ENCODE measurements at places on chromosomes 11 and 22.
A peak's percentile ranks its signal among the peaks of the same experiment; 100 is the strongest.

DNA sequence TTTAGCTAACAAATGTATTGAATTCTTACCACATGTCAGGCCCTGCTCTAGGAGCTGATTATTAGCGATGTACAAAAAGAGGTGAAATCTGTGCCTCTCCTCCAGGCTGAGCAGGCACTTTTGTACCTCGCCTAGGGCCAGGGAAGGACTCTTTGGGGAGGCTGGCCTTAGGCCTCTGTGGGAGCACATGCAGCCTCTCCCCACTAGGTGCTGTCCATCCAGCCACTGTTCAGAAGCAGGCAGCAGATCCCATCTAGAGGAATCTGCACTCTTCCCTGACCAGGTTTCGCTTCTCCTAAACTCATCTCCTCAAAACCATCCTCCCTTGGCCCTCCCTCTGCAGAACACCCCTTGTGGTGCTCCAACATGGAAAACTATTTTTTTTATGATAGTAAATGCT is 51.9 kb upstream of the WT1 start:
- no peak for DNase-seq

- DNase-seq, result peak; percentile 70
These were observed 9.8 kb downstream of the SPON1 start for GRCh38 chr11:13972043-13972910.

GRCh38 chr11:12285811-12286222 is 91.6 kb upstream of the PARVA start:
- no peak for DNase-seq

DNA sequence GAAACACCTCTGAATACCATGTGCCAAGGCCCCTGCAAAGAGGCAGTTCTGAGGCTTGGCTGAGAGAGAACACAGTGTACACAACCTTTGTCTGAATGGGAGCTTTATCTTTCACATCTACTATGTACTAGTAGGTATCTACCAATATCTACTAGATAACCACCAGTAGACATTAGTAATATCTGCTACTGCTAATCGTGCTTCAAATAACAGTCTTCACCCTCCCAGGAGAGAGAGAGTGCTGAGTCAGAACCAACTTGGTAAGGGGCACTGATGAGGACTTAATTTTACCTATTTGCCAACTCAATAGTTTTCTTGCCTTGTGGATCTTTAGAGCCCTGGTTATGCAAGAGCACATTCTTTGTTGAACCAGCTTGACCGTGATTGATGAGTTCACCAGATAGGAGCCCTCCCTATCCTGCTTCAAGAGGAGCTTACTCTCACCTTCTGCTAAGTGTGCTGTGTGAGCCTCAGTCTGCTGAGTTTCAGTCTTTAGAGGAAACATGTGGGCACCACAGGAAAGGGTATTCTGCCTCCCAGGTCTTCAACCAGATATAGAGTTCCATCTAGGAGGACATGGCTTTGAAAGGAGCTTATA is 967.5 kb downstream of the NTM start:
- no peak for DNase-seq

GRCh38 chr11:34640050-34640923 is 19.4 kb downstream of the EHF start:
- DNase-seq, result peak; percentile 63

DNA sequence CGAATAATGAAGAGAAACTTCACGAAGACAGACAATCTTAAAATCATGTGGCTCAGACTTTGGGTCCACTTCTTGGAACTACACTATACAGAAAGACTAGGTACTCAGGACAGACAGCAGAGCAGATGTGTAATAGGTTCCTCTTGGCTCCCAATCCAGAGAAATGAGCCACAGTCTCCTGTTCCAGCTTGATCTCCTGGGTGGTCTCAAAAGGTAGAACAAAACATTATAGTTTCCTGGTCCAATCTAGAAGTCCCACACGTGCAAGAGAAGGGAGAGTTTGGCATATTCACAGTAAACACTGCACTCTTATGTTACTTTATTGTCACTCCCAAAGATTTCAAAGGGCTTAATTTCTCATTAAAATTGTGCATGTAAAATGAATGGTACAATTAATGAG is 134.5 kb upstream of the FIBIN start:
- no peak for DNase-seq

GRCh38 chr11:126607374-126607773 is 251.9 kb downstream of the ST3GAL4 start:
- DNase-seq, result peak; percentile 45

GRCh38 chr22:18996376-18996900 is 60.3 kb upstream of the PRODH start:
- DNase-seq, result no peak

- DNase-seq, result no peak
These were observed 939 bp upstream of the SH3BP1 start for GRCh38 chr22:37638391-37639069.

GRCh38 chr11:122033193-122033592 is 82.8 kb downstream of the BLID start:
- DNase-seq, result no peak

DNA sequence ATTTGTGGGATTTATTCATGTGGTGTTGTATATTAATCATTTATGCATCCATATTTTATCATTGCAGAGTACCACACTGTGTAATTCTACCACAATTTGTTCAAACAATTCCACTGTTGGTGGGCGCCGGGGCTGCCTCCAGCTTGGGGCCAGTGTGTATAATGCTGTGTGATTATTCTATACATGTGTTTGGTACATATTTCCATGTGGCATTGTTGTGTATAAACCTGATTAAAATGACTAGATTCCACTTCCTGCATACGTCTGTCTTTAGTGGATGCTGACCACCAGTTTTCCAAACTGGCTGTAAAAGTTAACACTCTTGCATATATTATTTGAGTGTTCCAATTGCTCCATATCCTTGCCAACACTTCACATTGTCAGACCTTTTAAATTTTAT is 1213.8 kb downstream of the TBC1D22A start:
- DNase-seq, result no peak

- DNase-seq, result peak; percentile 79
These were observed 116.3 kb downstream of the TIMP3 start for GRCh38 chr22:32917577-32918354.

- DNase-seq, result peak; percentile 50
These were observed 7.3 kb downstream of the HEPHL1 start for GRCh38 chr11:94028436-94028835.

DNA sequence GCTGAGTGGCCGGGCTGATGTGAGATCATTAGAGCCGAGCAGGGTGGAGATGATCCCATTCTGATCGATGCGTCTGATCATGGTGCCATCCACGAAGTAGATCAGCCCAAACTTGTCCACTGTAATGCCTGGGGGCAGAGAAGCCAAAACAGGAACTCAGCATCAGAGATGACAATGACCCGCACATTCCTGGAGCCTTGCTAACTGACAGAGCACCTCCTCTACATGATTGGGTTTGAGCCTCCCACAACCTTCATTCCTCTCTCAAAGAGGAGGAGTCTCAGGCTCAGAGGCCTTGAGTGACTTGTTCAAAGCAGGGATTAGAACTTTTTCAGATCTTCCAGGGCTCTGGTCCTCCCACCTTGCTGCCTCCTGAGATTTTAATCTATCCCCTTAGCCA is 133.7 kb upstream of the NARS2 start:
- DNase-seq, result no peak

GRCh38 chr22:50603511-50604255 is 3.1 kb downstream of the MAPK8IP2 start:
- DNase-seq, result no peak

DNA sequence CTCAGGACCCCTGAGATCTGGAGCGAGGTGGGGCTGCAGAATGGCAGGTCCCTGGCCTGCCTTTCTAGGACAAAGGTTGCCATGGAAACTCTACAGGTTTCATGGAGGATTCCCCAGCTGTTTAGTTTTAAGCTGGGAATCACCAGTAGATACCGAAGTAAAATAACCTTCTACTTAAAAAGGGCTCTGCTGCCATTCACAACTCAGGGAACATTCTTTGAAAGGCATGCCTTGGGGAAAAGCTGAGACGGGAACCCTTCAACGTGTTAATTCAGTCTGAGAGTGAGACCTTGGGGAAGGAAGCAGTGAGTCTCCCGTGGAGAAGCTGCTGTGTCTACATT is 493.3 kb downstream of the BRD1 start:
- no peak for DNase-seq

DNA sequence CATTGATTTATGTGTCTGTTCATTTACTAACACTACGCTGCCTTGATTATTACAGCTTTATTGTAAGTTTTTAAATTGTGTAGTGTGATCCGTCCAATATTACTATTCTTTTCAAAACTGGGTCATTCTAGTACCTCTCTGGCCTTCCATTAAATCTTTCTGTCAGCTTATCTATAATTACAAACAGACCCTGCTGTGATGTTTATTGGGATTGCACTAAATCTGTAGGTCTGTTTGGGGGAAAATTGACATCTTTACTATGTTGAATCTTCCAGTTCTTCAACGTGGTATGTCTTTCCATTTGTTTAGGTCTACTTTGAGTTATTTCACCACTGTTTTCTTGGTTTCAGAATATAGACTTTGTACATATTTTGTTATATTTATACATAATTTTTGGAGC is 15.6 kb downstream of the CABIN1 start:
- DNase-seq, result no peak

DNA sequence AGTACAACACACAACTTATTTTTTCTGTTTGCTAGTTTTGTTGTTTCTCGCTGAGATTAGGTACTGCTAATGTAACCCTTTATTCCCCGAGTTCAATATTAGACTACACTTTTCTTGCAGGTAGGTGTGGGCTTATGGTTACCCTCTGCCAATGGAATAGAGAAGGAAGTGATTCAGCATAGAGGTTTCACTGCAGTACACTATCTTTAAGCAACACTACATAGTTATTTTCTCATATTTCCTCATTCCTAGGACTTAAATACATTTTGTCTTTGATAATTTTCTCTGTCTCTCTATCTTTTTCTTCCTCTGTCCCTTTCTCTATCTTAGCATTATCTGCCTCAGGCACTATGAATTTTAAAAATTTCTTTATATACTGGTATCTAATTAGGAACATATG is 791.0 kb downstream of the FAM181B start:
- DNase-seq, result no peak

DNA sequence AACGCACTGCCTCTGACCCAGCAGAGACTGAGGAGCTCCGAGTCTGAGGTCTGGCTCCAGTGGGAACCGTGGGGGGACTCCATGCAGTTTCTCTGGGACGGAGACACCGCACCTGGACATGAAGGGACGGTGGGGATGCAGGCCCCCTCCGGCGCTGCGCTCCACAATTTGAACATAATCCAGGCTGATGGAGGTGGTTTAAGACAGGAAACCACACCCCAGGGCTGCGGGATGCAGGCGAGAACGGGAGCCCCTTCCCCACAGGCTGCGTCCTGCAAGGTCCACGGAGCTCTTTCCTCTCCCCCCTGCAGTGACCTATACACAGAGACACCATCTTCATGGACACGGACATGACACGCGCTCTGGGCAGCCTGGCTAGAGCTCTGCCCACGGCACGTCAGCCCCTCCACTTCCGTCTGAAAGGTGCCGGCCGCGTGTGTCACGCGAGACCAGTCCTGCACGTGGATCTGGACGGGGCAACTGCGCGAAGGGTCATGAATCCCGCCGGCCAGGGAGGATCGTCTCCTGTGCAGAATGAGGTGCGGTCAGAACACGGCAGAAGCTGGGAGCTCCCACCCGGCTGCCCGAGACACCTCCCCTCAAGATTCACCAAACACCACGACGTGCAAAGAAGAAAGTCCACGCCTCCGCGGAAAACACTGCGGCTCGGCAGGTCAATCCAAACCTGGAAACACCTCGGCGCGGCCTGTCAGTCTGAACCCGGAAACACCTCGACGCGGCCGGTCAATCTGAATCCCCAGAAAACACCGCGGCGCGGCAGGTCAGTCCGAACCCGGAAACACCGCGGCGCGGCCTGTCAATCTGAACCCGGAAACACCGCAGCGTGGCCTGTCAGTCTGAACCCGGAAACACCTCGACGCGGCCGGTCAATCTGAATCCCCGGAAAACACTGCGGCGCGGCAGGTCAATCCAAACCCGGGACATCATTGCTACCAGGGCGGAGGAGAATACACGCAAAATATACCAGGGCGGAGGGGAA is 212.4 kb downstream of the BRD1 start:
- DNase-seq, result no peak

DNA sequence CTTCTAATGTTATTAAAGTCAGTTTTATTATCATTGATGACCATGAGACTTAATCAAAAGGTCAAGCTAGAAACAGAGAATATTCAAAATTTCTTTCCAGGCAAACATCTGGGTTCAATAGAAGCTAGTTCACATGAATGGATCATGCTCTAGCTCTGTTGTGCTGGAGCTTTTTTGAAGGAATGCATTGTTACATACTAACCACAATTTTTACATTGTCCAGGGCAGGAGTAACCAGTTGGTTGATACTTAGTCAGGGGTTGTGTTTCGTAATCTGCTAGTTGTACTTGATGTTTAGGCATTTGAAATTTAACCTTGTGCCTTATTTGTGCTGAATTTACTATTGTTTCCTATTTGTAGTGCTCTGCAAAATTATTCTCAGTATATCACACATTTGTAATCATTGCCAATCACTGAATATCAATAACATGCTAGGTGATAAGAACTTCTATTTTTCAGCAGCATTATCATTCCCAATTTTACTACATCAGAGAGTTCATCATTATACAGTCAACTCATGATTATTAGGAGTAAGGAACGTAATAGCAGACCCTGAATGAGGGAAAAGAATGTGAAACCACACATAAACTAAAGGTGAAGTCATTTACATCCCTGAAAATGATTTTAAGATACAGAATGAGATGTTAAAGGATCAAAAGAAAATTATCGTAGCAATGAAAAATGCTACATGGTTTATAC is 23.2 kb downstream of the NF2 start:
- DNase-seq, result no peak

DNA sequence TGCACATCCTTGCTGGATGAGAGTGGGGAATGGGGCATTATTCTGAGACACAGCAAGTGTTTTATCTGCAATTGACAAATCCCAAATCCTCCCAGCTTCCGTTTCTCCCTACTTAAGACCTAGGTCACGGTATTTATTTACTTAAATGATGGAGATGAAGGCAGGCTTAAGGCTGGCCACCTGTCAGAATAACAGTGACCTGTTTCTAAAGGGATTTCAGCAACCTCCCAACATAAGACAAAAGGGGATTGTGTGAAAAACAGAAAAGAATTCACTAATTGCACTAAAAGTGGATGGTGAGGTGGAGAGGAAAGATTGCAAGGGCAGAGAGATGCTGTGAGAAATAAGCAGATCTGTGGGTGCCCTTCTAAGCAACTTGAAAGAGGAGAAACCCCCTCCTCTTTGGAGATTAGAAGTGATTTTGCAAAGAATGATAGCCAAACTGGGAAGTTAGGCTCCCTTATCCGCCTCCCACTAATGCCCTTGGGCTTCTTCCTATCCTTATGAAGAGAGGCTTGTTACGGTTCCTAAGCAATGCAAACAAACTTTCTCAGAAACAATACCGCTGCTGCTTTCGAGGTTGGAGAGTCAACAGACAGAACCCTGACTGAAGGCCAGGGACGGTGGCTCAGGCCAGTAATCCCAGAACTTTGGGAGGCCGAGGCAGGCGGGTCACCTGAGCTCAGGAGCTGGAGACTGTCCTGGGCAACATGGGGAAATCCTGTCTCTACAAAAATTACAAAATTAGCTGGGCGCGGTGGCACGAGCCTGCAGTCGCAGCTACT is 84.3 kb downstream of the ARL14EP start:
- DNase-seq, result no peak

GRCh38 chr11:11011617-11012016 is 153.8 kb upstream of the ZBED5 start:
- DNase-seq, result no peak

Data from lung (tissue), 17 donors.